Common myeloid progenitor, CD34-positive (primary cell): ENCODE measurements at places on chromosomes 2 and 18.

DNA sequence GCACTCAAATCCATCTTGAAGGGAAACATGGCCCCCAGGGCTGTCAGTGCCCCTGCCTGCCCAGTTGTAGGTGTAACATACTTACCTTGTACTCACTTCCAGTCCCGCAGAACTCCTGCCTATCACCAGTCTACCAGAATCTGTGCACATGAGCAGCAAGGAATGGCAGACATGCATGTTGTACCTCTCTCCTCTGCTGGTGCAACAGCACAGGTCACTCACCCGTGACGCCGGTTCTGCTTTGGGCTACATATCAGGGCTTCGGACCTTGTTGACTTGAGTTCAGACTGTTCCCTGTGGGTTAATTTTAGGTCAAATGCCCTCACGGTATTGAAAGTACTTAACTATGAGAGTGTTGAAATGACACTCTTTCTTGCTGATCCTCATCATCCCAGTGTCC, 215.7 kb downstream of the TPGS2 start:
- no peak for DNase-seq

DNA sequence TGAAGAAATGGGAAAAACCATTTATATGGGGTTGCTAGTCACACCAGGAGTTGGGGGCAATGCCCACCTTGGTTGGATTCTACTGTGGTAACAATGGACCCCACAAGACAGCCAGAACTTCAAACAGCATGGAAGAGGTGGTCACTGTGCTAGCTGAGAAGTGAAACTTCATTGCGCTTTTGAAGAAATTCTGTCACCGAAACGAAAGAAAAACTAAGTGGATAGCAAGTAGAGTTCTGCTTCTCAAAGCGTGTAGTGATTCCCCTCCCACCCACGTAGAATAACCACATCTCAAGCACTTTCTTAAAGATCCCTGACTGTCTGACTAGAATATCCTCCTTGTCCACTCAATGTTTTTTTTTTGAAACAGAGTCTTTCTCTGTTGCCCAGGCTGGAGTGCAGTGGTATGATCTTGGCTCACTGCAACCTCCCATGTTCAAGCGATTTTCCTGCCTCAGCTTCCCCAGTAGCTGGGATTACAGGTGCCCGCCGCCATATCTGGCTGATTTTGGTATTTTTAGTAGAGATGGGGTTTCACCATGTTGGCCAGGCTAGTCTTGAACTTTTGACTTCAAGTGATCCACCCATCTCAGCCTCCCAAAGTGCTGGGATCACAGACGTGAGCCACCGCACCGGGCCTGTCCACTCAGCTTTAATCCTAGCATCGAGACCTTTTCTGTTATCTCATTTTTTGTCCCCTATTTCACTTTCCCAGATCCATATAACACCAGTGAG, 30.1 kb upstream of the CCL20 start:
- peak; percentile 21 for DNase-seq

DNA sequence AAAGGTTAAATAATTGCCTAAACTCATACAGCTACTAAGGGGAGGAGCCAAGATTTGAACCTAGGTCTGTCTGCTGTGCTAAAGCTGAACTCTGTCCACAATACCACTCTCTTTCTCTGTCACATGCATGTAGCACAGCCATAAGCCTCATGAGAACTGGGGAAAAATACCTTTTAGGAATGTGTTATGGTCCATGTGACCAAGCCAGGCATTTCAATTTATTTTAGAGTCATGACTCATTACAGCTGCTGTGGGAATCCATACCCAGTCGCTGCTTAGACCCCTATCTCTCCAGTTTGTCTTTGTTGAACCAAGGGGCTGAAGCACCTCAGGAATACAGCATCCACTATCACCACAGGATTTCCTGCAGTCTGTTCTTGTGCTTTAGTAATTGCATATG, 200.0 kb upstream of the SIX3 start:
- no peak for DNase-seq

GRCh38 chr18:35247412-35248249, 6.8 kb downstream of the ZNF397 start:
- peak; percentile 39 for DNase-seq

DNA sequence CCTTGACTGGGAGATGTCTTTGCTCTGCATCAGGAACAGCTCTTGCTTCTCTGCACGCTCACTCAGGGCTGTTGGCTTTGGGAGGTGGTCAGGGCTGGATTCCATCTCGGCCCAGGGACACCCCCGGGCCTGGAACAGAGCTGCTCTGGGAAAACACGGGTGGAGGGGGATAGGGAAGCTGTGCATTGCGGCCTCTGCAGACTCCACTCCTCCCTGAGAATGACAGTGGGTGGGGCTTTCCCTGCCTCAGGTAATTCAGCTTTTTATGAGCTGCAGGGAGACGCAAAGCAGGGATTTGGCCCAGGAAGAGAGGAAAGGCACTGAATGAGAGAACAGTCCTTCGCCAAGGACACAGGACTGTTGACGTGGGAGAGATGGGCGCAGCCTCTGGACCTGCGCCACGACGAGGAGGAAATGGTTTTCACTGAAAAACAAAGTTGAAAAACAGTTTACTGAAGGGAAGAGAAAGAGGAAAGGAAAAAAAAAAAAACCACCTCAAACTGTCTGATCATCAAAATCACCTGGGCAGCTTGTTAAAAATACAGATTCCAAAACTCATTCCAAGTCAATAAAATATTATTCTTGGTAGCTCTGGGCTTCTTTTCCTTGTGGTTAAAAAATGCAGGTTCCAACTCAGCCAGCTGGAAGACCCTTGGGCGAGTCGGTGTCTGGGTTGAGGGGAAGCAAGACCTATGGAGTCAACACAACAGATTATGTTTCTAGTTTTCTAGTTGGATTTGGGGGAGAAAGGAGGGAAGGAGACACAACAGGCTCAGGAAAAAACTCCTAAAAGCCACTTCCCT, 194.0 kb downstream of the ZFP36L2 start:
- no peak for DNase-seq

GRCh38 chr2:183242937-183243336, 118.7 kb downstream of the NUP35 start:
- DNase-seq, result no peak

GRCh38 chr18:9135081-9135911, 1.3 kb upstream of the ANKRD12 start:
- no peak for DNase-seq

GRCh38 chr2:205022841-205023240, 477.6 kb downstream of the PARD3B start:
- DNase-seq, result no peak

DNA sequence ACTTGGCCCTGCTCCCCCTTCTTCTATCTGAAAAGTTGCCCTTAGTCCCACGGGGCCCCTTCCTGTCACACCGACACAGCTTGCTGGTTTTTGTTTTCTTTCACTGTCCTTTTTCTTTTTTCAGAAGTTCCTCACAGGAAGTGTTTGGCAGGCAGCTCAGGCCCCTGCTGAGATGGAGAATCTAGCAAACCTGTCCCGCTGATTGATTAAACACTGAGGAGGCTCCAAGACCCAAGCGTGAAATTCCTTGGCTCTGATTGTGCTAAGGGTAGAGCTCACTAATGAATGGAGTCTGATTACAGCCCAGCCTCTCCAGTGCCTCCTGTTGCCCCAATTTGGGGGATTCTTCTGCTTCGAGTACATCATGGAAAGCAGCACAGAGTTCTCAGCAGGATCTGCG, 365.9 kb upstream of the MEX3C start:
- no peak for DNase-seq

- peak; percentile 94 for DNase-seq
Measured at GRCh38 chr2:69386789-69387734, at the start of gene GFPT1. Gene GFPT1 (minus strand): TSS chr2:69387227. CDS start chr2:69387071, 156 bp downstream.
